Thoracic aorta (tissue), 2 donors: ENCODE measurements at places on chromosomes 13 and 19.

- no peak for DNase-seq
- peak overlapping the region; percentile 98 for H3K4me3 ChIP-seq
- H3K4me1 ChIP-seq, result peaks cover 15% of the 10 kb centered on the region
Observed at GRCh38 chr19:12485052-12485416, 418 bp upstream of the ZNF709 start.

DNA sequence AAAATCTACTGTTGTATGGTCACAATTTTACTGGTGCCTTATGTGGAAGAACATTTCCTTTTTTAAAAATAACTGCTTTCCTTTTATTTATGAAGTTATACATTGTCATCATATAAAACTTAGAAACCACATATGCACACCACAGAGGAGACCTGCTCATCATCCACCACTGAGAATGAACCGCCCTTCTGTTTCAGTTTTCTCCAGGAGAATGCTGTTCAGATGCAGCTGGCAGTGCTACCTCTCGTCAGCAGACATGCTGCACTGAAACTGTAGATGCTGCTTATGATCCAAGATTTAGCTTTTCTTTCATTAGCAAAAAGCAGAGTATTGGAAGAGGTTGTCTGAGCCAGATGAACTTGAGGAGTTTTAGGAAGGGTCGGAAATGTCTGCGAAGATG is 10.1 kb downstream of the SLC25A15 start:
- DNase-seq, result no peak
- no peak overlapping the region for H3K4me3 ChIP-seq
- H3K4me1 ChIP-seq, result no peaks in the 10 kb centered on the region
- no peak overlapping the region for H3K27ac ChIP-seq

DNA sequence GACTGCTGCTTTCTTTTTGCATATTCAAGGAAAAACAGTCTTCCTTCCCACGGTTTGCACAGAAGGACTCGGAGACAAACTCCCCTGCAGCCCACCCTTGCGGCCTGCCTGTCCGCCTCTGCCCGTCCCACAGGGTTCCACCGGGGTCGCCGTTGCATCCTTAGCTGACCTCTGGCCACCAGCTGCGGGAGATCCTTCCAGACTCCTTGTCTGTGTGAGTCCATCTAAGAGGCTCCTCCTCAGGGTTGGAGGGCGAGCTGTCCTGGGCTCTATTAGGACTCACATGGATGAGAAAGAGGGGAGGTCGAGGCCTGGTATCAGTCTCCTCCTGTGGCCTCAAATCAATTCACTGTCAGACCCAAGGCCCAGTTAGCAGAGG is 39.2 kb downstream of the KLF2 start:
- H3K4me1 ChIP-seq, result no peaks in the 10 kb centered on the region
- H3K27ac ChIP-seq, result no peak overlapping the region
- DNase-seq, result no peak
- H3K27me3 ChIP-seq, result no peaks in the 10 kb centered on the region
- no peak overlapping the region for H3K4me3 ChIP-seq

DNA sequence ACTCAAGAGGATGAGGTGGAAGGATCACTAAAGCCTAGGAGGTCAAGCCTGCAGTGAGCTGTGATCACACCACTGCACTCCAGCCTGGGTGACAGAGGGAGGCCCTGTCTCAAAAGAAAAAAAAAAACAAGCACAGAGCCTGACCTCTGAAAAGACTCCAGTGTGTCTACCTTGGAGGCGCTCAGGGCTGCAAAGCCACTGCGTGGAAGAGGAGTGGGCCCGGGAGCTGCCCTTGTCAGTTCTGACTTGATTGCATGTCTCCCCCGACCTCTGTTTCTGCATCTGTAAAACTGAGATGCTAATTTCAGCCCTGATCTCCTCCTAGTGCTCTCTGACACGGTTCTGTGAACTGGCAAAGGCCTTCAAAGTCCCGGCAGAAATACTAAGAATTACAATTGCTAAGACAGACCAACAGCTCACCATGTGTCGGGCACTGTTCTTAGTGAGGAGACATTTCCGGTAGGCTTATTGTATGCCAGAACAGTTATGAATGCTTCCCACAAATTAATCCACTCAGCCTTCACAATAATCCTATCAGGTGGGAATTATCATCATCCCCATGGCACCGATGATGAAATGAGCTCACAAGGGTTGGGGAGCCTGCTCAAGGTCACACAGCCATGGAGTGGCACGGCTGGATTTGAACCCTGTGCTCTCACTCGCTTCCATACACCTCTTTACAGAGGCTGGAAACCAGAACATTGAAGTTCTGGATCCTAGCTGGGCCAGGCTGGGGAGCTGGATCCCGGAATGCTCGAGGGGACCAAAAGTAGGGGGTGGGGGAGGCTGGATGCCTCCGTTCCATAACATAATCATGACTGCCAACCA is 3.5 kb downstream of the AKT2 start:
- no peak for DNase-seq
- peaks cover 71% of the 10 kb centered on the region for H3K4me1 ChIP-seq
- H3K27me3 ChIP-seq, result no peaks in the 10 kb centered on the region
- no peak overlapping the region for H3K27ac ChIP-seq
- no peaks in the 10 kb centered on the region for H3K36me3 ChIP-seq

DNA sequence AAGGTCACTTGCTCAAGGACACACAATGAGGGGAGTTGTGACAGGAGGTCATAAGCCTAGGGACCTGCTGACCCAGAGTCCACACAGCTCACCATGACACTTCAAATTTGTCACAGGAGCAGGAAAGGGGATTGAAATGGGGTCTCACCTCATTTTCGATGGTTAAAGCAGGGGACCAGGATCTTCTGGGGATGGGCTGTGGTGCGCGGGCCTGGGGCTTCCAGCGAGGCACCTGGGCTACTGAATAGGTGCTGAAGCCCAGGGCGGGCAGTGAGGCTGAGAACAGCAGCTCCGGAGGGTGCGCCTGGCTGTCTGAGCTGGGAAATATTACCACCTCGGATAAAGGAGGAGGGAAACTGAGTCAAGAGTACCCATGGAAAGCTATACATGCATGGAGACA is 11.0 kb downstream of the MAN2B1 start:
- peaks cover 11% of the 10 kb centered on the region for H3K36me3 ChIP-seq
- no peaks in the 10 kb centered on the region for H3K4me1 ChIP-seq
- H3K27ac ChIP-seq, result no peak overlapping the region
- no peaks in the 10 kb centered on the region for H3K27me3 ChIP-seq
- DNase-seq, result no peak

DNA sequence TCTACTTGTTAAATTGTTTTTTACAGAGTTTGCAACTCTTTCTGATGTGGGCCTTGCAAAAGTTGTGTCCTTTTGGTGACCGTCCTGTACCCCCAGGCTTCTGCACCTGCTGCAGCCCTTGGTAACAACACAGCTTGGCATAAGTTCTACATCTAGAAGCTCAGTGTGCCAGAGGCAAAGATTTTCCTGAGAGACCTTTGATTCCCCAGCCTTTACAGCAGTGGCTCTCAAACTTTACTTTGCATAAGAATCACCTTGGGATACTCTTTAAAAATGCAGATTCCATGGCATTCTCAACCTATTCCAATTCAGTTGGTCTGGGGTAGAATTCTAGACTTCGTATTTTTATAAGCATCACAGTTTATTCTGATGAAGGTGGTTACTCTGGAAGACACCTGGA is 260.9 kb downstream of the DCT start:
- DNase-seq, result no peak
- H3K27ac ChIP-seq, result no peak overlapping the region
- no peak overlapping the region for H3K4me3 ChIP-seq
- no peaks in the 10 kb centered on the region for H3K4me1 ChIP-seq

GRCh38 chr19:35451338-35452096 is 3.5 kb downstream of the FFAR2 start:
- H3K4me1 ChIP-seq, result no peaks in the 10 kb centered on the region
- no peak for DNase-seq
- H3K36me3 ChIP-seq, result no peaks in the 10 kb centered on the region
- no peak overlapping the region for H3K27ac ChIP-seq

- no peak for DNase-seq
- peaks cover 13% of the 10 kb centered on the region for H3K4me1 ChIP-seq
- no peaks in the 10 kb centered on the region for H3K36me3 ChIP-seq
- H3K27me3 ChIP-seq, result no peaks in the 10 kb centered on the region
Observed at GRCh38 chr13:35954207-35954560, 177.0 kb downstream of the DCLK1 start.

DNA sequence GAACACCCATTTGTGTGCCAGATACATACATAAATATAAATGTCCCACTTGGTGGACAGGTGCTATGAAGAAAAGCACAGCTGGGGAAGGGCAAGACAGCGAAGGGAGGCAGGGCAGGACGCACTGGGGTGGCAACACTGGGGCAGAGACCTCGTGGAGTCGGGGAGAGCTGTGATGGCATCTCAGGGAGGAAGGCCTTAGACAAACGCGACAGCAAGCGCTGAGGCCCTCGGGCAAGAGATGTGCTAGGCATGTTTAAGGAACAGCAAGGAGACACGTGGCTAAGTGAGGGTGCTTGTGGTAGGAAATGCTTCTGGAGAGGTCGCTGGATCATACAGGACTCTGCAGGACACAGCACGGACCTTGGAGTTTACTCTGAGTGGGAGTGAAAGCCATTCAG is 23.3 kb upstream of the CCNP start:
- H3K36me3 ChIP-seq, result peaks cover 13% of the 10 kb centered on the region
- no peak overlapping the region for H3K4me3 ChIP-seq
- no peak for DNase-seq
- H3K27ac ChIP-seq, result no peak overlapping the region

- H3K36me3 ChIP-seq, result no peaks in the 10 kb centered on the region
- no peaks in the 10 kb centered on the region for H3K27me3 ChIP-seq
- H3K27ac ChIP-seq, result no peak overlapping the region
- no peak overlapping the region for H3K4me3 ChIP-seq
- DNase-seq, result no peak
Observed at GRCh38 chr19:14015524-14016035, 9.5 kb upstream of the RFX1 start.

GRCh38 chr13:83121896-83122295 is 760.4 kb downstream of the SLITRK1 start:
- DNase-seq, result no peak
- no peaks in the 10 kb centered on the region for H3K4me1 ChIP-seq
- no peaks in the 10 kb centered on the region for H3K36me3 ChIP-seq
- H3K4me3 ChIP-seq, result no peak overlapping the region
- no peak overlapping the region for H3K27ac ChIP-seq

DNA sequence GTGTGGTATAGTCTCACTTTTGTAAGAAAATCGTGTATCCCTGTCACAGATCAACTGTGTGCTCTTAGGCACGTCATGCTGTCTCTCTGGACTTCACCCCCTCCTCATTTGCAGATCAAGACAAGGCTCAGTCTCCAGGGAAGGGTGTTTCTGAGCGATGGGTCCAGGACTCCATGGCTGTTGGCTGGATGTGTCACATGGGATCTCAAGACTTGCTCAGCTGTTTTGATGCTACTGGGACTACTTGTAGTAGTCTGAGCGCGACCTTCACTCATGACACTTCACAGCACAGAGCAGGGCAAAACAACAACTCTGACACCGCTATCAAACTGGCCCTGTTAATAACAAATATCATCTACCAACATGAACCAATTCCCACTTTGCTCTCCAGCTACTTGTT is 36.2 kb downstream of the SMAD9 start:
- no peaks in the 10 kb centered on the region for H3K27me3 ChIP-seq
- H3K27ac ChIP-seq, result no peak overlapping the region
- H3K36me3 ChIP-seq, result peaks cover 6% of the 10 kb centered on the region
- DNase-seq, result no peak
- H3K4me3 ChIP-seq, result no peak overlapping the region
- peaks cover 10% of the 10 kb centered on the region for H3K4me1 ChIP-seq

GRCh38 chr13:45542391-45542790 is 73.1 kb downstream of the ERICH6B start:
- H3K4me1 ChIP-seq, result no peaks in the 10 kb centered on the region
- H3K36me3 ChIP-seq, result no peaks in the 10 kb centered on the region
- no peak overlapping the region for H3K4me3 ChIP-seq
- H3K27me3 ChIP-seq, result no peaks in the 10 kb centered on the region
- H3K27ac ChIP-seq, result no peak overlapping the region

DNA sequence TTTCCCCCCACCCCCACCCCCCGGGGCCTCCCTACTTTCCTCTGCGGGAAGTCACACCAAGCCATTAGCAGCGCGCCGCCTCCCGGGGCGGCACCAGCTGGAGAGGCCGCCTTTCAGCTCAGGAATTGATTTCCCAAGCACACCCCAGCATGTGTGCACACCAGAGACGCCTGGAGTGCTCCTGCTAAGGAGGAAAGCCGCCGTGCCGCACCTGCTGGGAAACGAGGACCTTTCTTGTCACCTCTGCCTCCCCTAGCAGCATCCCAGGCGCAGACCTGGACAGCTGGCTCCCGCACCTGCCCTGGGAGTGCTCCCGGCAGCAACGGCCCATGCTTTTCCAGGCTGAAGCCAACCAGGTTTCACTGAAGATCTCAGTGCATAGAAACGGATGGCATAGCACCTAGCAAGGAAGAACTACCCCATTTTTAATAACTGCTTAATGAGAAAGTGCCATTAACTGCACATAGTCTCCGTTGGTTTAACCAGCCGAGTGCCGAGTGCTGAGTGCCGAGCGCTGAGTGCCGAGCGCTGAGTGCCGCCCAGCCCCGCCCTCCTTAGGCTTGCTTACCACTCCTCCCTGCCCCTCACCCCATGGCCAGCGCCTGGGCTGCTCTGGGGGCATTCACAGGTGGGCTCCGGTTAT is 165.0 kb downstream of the USP12 start:
- no peaks in the 10 kb centered on the region for H3K27me3 ChIP-seq
- H3K4me1 ChIP-seq, result peaks cover 19% of the 10 kb centered on the region

GRCh38 chr19:36627057-36627456 is 21.9 kb downstream of the ZNF382 start:
- H3K27ac ChIP-seq, result no peak overlapping the region
- no peak overlapping the region for H3K4me3 ChIP-seq
- no peaks in the 10 kb centered on the region for H3K4me1 ChIP-seq
- peaks cover 12% of the 10 kb centered on the region for H3K36me3 ChIP-seq
- H3K27me3 ChIP-seq, result no peaks in the 10 kb centered on the region
- no peak for DNase-seq

- H3K27me3 ChIP-seq, result no peaks in the 10 kb centered on the region
- no peaks in the 10 kb centered on the region for H3K36me3 ChIP-seq
- DNase-seq, result no peak
- H3K4me1 ChIP-seq, result no peaks in the 10 kb centered on the region
Observed at GRCh38 chr13:99828123-99828522, 143.4 kb downstream of the ZIC5 start.

DNA sequence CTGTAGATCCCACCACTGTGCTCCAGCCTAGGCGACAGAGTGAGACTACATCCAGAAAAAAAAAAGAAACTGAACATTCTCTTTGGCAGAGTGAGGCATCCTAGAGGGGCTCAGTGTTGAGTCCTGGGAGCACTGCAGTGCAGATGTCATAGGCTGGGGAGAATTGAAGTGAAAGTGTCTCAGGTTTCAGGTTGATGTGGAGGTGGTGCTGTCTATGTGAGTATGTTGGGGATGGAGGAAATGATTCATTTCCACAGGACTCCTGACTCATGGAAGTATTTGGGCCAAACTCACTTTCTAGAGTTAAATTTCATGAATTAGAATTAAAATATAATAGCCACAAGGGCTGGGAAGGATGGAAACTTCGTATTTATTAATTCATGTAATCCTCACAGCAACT is 134.4 kb upstream of the TSC22D1 start:
- peaks cover 64% of the 10 kb centered on the region for H3K4me1 ChIP-seq
- peak overlapping the region; percentile 78 for H3K27ac ChIP-seq
- DNase-seq, result no peak
- H3K4me3 ChIP-seq, result no peak overlapping the region
- no peaks in the 10 kb centered on the region for H3K36me3 ChIP-seq
- H3K27me3 ChIP-seq, result no peaks in the 10 kb centered on the region

GRCh38 chr19:36103842-36104552 is 6.9 kb upstream of the OVOL3 start:
- no peak overlapping the region for H3K27ac ChIP-seq
- H3K36me3 ChIP-seq, result peaks cover 6% of the 10 kb centered on the region
- DNase-seq, result no peak

- DNase-seq, result no peak
- H3K36me3 ChIP-seq, result no peaks in the 10 kb centered on the region
- H3K27me3 ChIP-seq, result no peaks in the 10 kb centered on the region
Observed at GRCh38 chr19:17471410-17472125, 1.2 kb downstream of the SLC27A1 start.
